ENCODE measurements at places on chromosomes 11 and 22.

GRCh38 chr11:68312117-68312779, at the start of gene LRP5:
TSS of gene LRP5 (plus strand) at chr11:68312591. CDS start at chr11:68312715, 124 bp downstream.
- peak; percentile 92 for DNase-seq

GRCh38 chr11:47469361-47470179, 20.6 kb upstream of the RAPSN start:
- no peak for DNase-seq

- DNase-seq, result no peak
Measured at GRCh38 chr11:120352405-120352804, 16.2 kb downstream of the ARHGEF12 start.

DNA sequence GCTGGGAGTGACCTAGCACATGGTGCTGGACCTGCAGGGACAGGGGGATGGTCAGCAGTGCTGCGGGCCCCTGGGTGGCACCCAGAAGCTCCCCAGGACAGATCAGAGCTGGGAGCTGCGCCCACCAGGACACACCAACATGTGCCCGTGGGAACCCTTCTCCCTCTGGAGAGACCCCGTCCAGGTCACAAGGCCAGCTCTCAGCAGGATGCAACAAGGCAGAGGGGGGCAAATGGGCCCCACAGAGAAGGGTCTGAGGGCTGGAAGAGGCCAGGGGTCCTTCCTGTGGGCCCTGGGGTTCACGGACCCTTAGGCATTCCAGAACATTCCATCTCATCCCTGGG, 6.2 kb downstream of the DUSP8 start:
- DNase-seq, result no peak

- no peak for DNase-seq
Measured at GRCh38 chr11:2330696-2331095, 28.9 kb downstream of the TSPAN32 start.

GRCh38 chr22:49008682-49009235, 818.9 kb downstream of the BRD1 start:
- no peak for DNase-seq
